ENCODE measurements at places on chromosomes 7 and 10. TPM values are rescaled to one million over a fixed set of nuclear protein-coding genes. Genes with fewer than 3 reads are reported as not detected.

Gene ACADSB
- total RNA-seq = 4.0 TPM

Gene HMX2
- total RNA-seq = not detected

Gene TMEM196
- not detected for total RNA-seq

Gene SLC13A1
- not detected for total RNA-seq

Gene GBX1
- total RNA-seq = not detected

Gene AMZ1
- under 0.01 TPM for total RNA-seq

Gene OR13A1
- total RNA-seq = not detected

Gene CNTNAP2
- total RNA-seq = 1.3 TPM

Gene ANAPC16
- 48.4 TPM for total RNA-seq

Gene NPFFR1
- not detected for total RNA-seq

Gene MYH16
- 0.16 TPM for total RNA-seq

Gene LIPN
- not detected for total RNA-seq

Gene MEST
- 1.1 TPM for total RNA-seq

Gene ZEB1
- 256 TPM for total RNA-seq

Gene AKR1C4
- total RNA-seq = not detected

Gene ADRA2A
- 0.16 TPM for total RNA-seq

Gene HMX3
- total RNA-seq = not detected

Gene FAM13C
- 10.2 TPM for total RNA-seq

Gene ADIRF
- 28.5 TPM for total RNA-seq

Gene KCNH2
- 0.06 TPM for total RNA-seq

Gene RAPGEF5
- total RNA-seq = 98.1 TPM

Gene MYOZ1
- total RNA-seq = not detected

Gene INMT
- total RNA-seq = 0.16 TPM

Gene HOXA5
- 8.3 TPM for total RNA-seq

Gene KEL
- total RNA-seq = under 0.01 TPM

Gene HOXA2
- 0.49 TPM for total RNA-seq

Gene PAPSS2
- 104 TPM for total RNA-seq

Gene CNNM1
- not detected for total RNA-seq

Gene SEMA4G
- 1.8 TPM for total RNA-seq

Gene CYP2E1
- total RNA-seq = 0.16 TPM

Gene LRWD1
- total RNA-seq = 23.3 TPM

Gene SEC24C
- total RNA-seq = 115 TPM

Gene NSUN6
- total RNA-seq = 4.2 TPM

Gene ZNF804B
- total RNA-seq = not detected

Gene TAS2R5
- 2.8 TPM for total RNA-seq

Gene SEMA3E
- 0.32 TPM for total RNA-seq

Gene MEOX2
- total RNA-seq = 23.5 TPM

Gene GDI2
- 420 TPM for total RNA-seq

Gene LIPA
- 34.4 TPM for total RNA-seq

Gene C10orf90
- not detected for total RNA-seq

Gene POMZP3
- 6.0 TPM for total RNA-seq

Gene AZGP1
- not detected for total RNA-seq

Gene MPP7
- 10.6 TPM for total RNA-seq

Gene C10orf105
- total RNA-seq = not detected

Gene CBLL1
- 21.3 TPM for total RNA-seq

Gene MYO3A
- total RNA-seq = not detected

Gene GPNMB
- 0.32 TPM for total RNA-seq

Gene HACD1
- 24.0 TPM for total RNA-seq

Gene AKR1D1
- total RNA-seq = not detected

Gene TMEM140
- 36.8 TPM for total RNA-seq

Gene RBP3
- total RNA-seq = not detected

Gene OPN1SW
- 1.1 TPM for total RNA-seq

Gene ZNF467
- total RNA-seq = 2.7 TPM

All from bladder microvascular endothelial cell (primary cell).